ENCODE measurements at places on chromosomes 7 and 10.

- no peak for DNase-seq
Observed at GRCh38 chr10:33122014-33122809, 164.2 kb upstream of the ITGB1 start.

DNA sequence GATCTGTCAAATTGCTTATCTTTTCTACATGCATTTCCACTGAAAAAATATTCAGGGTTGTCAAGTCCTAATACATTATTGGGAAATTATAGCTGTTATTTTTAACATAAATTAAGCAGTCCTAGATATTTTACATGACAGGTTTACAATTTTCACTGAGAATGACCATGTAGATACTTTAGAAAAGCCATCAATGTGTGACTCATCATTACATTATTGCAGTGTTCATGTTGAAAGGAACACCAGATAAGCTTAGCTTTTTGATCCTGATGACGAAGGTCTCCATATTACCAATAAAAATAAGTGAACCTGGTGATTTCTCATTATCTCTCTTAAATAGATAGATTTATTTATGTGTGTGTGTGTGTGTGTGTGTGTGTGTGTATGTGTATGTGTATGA is 529.5 kb upstream of the PCDH15 start:
- peak; percentile 13 for DNase-seq

GRCh38 chr7:137592232-137592896 is 248.8 kb upstream of the PTN start:
- DNase-seq, result peak; percentile 47

- DNase-seq, result peak; percentile 58
Observed at GRCh38 chr10:12419262-12419847, 70.0 kb downstream of the CAMK1D start.

GRCh38 chr10:117743509-117743908 is 201.0 kb downstream of the EMX2 start:
- DNase-seq, result no peak

GRCh38 chr10:110540031-110540430 is 27.5 kb upstream of the SMC3 start:
- no peak for DNase-seq

DNA sequence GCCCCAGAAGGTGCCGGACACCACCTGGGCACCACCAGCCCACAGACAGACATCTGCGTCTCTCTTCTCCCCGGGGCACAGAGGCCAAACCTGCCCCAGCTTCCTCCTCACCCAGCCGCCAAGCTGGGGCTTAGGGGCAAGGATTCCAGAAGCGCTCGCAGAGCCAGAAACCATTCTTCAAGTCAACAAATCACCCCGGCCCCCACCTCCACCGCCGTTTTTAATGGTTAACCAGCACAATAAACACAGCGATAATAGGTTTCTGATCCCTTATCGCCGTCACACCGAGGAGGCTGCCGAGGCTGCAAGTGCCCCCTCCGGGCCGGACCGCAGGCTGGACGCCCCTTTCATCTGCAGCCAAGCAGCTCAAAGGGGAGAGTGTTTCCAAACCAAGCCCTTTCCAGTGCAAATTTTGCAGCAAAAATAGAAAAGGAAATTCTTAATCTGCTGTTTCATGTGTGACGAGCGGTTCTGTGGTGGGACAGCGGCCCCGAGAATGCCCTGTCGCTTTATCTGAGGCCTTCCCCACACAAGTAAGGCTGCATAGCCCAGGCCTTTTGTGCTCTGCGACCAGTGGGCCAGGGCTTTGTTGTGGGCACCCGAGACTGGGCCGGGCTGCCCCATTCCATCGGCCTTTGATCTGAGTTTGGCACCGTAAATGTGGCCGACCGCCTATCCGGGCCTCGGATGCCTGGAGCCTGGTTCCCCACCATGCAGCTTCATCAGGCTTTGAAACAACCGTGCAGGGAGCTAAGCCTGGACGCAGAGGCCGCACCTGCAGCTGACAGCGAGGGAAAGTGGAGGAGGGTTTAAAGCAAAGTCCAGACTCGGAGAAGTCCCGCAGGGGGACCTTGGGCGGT is 83.2 kb downstream of the FOXL3 start:
- DNase-seq, result no peak

GRCh38 chr7:5354460-5355232 is 69.0 kb downstream of the TNRC18 start:
- no peak for DNase-seq

DNA sequence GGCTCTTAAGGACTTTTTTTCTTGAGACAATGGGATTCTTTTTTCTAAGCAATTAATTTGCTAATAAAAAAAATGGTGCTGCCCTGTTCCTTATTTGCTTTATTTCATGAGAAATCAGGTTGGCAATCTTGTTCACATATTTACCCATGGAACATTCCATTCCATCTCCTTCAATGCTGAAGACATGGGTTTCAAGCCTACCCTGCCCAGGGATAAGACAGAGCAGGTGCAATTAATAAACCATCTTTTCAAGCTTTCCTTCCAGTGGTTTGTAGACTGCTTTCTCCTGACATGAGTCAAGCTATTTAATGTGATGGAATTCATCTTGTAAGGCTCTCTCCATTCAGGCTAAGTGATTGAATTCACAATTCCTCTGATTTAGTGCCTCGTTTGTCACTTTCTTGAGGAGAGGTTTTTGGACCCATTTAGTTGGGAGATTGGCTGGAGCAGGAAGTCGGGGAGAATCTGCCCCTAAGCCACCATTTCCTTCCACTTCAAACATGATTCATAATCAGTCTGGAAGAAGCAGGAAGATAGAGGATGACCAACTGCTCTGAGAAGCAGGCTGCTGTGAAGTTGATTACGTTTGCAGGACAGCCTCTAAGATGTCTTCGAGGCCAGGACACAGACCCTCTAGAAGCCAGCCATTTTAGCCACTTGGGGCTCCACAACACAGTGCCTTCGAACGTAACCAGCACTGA is 552.4 kb upstream of the GALNT17 start:
- no peak for DNase-seq

DNA sequence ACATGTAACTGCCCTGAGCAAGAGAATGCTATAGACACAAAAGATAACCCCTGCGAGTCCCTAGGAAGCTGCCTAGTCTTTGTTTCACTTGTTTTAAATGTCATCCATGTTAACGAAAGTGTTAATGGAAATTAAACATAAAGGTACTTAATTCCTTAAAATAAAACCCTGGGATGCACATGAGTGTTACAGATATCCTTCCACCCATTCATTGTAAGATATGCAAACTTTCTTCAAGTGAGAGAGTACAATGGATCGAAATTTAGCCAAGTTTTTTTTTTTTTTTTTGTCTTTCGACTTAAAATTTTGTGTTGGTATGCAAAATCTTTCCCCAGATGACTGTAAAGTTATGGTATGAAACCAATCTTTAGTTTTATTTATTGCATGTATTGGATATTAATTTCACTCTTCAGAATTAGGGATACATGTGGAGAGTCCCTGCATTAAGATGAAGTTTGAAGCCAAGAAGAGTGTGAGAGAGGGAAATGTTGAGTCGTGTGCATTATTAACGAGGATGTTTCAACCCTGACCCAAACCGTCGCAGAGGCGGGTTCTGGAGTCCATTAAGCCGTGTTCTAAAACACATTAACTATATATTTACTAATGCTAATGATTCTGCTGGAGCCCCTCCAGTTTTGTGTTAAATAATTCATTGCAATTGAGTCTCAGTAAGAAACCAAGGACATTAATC is 1.6 kb downstream of the CDK14 start:
- no peak for DNase-seq

- no peak for DNase-seq
Observed at GRCh38 chr7:114656466-114656865, 241.9 kb downstream of the FOXP2 start.

GRCh38 chr10:16967866-16968415 is 150.7 kb upstream of the RSU1 start:
- DNase-seq, result no peak

DNA sequence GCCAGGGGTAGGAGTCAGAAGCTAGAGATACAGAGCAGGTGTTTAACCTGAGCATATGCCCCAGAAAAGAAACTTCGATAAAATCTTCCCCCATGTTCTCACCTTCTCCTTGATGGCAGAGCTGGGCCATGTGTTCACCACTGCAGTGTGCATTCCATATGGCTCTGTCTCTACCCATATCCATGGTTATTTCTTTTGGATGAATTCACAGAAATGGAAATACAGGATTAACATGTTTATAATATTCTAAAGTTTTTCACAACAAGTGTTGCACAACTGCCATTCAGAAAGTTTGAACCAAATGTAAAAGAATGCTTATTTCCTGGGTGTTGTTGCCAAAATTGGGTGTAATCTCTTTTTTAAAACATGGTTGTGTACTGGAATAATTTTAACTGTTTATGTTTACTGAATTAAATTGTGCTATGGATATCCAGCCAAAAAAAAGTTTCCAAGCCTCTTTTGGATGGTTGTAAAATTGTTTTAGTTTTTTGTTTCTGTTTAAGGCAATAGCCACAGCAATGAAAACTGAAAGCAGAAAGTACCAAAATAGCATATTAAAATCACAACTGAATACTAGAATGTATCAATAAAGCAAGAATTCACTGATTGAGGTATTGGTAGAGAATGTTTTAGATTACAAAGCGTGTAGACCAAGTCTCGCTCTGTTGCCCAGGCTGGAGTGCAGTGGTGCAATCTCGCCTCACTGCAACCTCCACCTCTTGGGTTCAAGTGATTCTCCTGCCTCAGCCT is 19.9 kb upstream of the CCNY start:
- no peak for DNase-seq

DNA sequence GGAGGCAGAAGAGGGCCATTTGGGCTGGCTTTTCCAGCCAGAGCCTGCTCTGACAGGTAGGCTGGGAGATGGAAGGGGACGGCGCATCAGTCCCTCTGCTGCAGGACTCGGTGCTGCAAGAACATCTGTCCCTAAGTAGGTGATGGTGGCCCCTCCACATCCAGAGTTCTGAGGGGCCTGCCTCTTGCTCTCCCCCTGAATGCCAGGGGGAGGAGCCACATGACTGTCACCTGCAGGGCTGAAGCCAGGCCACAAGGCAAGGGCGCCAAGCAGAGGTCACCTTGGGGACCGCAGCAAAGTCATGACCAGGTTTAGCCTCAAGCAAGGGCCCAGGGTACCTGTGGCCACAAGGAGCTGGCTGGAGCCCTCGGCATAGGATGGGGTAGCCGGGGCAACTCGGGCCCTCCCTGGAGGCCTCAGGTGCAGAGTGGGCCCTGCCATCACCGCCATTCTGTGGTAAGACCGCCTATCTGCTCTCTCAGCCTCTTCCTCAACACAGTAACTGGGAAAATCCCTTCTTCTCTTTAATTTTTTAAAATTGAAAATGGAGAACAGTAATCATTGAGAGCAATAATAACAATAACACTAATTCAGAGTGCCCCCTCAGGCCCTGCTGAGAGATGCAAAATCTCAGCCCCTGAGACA is 99.3 kb downstream of the FAM53B start:
- DNase-seq, result no peak

DNA sequence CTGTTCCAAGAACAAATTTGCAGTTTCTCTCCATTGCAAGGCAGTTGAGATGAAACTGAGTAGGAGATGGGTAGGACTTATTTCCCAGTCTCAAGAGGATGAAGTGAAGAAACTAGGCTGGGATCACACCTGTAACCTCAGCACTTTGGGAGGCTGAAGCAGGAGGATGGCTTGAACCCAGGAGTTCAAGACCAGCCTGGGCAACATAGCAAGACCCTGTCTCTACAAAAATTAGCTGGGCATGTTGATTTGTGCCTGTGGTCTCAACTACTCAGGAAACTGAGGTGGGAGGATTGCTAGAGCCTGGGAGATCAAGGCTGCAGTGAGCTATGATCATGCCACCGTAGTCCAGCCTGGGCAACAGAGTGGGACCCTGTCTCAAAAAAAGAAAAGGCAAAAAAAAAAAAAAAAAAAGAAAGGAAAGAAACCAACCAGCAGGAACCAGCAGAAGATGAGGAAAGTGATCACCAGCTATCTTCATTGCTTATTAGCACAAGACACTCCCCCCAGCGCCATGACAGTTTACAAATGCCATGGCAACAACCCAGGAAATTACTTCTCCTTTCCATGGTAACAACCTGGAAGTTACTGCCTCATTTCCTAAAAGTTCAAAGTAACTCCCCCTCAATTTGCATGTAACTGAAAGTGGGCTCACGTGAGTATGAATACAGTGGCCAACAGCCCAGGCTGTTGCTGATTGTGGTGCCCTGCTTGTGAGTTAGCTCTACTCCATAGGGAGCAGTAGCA is 18.3 kb upstream of the ST8SIA6 start:
- no peak for DNase-seq

Data from HTR-8/SVneo (cell line).